ENCODE measurements at places on chromosomes 7 and 10.

- DNase-seq = no peak
These were observed 20.7 kb upstream of the PRF1 start for GRCh38 chr10:70622981-70623844.

- DNase-seq = no peak
These were observed 31.8 kb downstream of the CRHR2 start for GRCh38 chr7:30650421-30650808.

DNA sequence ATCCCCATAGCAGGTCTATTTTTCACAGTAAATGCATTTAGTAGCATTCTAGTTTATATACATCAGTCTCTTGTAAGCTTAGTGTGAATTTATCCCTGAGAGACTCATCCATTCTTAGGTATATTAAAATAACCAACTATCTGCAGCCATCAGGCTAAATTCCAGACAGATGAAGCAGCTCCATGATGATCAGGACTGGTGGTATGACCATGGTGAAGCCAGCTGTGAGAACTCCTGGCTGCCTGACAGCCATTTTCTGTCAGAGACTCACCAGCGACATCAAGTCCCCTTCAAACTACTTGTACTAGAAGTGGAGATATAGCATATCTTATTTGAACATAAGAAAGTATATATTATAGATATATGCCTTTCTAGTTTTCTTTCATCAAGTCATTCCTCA, 70.3 kb upstream of the GSDME start:
- DNase-seq = no peak

DNA sequence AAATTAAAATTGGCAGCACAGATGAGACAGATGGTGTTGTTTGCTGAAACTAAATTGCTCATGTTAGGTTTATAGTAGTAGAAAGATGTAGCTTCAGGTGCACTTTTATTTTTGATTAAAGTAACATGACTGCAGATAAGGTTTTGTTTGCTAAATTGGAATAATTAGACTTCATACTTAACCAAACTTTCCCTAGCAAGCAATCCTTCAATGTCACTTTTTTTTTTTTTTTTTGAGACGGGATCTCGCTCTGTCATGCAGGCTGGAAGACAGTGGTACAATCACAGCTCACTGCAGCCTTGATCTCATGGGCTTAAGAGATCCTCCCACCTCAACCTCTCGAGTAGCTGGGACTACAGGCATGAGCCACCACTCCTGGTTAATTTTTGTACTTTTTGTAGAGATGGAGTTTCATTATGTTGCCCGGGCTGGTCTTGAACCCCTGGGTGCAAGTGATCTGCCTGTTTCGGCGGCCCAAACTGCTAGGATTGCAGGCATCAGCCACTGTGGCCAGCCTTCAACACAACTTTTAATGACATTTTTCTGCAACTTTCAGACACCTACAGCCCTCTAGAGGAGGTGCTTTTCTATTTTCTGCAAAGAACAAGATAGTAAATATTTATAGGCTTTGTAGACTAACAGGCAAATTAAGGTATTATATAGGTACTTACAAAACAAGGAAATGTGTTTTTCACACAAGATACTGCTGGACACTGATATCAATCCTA, 84.8 kb upstream of the CCNY start:
- no peak for DNase-seq

DNA sequence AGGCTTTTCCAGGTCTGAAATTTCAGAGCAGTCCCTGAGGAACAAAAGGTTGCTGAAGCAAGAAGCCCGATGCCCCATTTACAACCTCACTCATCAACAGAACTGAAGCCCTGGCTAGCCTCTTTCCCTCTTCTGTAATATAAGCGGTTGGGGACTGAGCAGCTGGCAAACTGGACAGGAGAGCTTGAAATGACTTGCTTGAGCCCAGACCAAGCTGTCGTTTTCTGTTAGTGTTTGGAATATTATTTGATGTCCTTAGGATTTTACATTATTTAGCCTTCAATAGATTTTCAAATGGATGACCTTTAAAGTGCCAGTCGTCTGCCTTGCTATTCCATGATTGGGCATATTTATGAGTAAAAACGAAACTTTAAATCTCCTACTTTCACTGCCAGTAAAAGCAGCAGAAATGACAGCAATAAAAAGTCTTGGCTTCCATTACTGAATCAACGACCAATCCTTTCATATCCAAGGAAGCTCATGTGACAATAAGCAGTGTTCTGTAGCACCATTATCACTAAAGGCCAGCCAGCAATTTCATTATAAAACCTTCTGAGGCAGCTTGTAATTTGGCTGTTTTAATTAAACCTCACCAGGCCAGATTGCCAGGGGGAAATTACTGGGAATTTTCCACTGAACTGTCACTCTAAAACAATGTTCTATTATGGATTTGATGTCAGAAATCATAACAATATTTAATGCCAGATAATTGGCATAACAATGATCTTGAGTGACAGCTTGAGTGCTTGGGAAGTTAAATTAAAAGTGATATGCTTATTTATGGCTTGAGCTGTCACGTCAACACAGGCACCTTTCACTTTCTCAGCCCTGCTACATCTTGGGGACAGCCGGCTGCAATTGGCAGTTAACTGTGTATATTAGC, 85.9 kb downstream of the LSMEM1 start:
- DNase-seq = no peak

- DNase-seq = no peak
These were observed 1086.6 kb upstream of the SORCS1 start for GRCh38 chr10:108250936-108251620.

- DNase-seq = no peak
These were observed 31.6 kb upstream of the ETV1 start for GRCh38 chr7:14021069-14021468.

DNA sequence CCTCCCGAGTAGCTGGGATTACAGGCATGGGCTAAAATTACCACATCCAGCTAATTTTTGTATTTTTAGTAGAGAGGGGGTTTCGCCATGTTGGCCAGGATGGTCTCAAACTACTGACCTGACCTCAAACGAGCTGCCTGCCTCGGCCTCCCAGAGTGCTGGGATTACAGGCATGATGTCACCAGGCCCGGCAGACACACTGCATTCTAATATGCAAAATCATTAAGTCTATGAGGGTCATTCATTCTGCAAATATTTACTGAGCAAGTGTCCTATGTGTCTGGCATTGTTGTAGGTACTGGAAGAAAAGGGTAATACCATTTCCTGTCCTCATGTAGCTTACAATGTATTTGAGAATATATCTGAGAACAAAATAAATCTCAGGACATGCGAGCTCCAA, 2.7 kb downstream of the PUS7 start:
- no peak for DNase-seq

- no peak for DNase-seq
These were observed 76.4 kb downstream of the LYZL2 start for GRCh38 chr10:30553018-30553625.

- no peak for DNase-seq
These were observed 446.5 kb downstream of the INHBA start for GRCh38 chr7:41256186-41256945.

GRCh38 chr7:7895004-7895650, 73.5 kb upstream of the GLCCI1 start:
- no peak for DNase-seq

DNA sequence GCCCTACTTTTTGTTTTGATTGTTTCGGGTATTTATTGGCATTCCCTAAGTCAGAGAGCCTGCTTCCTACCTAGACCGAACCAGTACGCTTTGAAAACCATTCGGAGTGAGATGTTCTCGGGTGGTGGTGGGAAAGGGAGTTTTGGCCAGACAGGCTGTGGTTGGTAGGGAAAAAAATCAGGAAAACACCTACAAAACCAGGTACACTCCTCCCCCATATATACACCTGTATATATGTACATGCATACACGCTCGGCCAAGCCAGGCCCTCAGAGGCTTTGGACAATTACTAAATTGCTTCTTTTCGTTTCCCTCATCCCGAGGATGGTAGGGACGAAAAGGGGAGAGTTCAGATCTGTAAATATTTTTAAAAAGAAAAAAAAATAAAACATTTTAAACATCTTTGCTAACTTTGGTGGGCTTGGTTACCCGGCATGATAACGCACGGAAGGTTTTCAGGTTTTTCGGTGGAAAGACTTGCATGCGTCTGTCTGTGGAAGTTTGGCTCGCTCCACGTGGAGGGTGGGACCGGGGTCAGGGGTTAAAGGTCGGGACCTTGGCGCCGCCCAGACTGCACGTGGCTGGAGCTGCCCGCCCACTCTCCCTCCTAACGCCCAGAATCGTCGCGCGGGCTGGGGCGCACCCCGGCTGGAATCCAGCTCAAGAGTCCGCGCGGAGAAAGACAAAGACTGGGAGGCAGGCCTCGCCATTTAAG, 2.5 kb downstream of the HMX2 start:
- no peak for DNase-seq

- DNase-seq = no peak
These were observed 307.2 kb downstream of the HGF start for GRCh38 chr7:81462672-81463071.

- DNase-seq = no peak
These were observed 550.2 kb downstream of the GALNT17 start for GRCh38 chr7:71682181-71682580.

- no peak for DNase-seq
These were observed 25.1 kb upstream of the ZNF273 start for GRCh38 chr7:64877714-64878610.

DNA sequence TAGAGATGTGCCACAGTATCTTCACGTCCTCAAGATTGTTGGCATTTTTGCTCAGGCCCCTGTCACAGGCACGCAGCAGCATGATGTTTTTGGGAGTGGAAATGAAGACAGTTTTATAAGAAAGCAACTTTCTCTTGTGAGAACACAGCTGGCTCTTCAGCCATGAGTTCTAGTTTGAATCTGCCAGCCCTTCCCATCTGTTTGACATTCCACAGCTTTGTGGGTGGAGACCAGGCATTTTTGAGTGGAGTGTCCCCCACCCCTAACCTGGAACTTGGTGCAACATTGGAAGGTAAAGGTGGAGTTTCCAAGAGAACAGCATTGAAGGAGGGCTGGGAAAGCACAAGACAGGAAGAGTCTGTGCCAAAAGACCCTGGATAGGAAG, 253.1 kb upstream of the IGFBP3 start:
- no peak for DNase-seq

- no peak for DNase-seq
These were observed 30.6 kb upstream of the MYL10 start for GRCh38 chr7:101659706-101660105.

DNA sequence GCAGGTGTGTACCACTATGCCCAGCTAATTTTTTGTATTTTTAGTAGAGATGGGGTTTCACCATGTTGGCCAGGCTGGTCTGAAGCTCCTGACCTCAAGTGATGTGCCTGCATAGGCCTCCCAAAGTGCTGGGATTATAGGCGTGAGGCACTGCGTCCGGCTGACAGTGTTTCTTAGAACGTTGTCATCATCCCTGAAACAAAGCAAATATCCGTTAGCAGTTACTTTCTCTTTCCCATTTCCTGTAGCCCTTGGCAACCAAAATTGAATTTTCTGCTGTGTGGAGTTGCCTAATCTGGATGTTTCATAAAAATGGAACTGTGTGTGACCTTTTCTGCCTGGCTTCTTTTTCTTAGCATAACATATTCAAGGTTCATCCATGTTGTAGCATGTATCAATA, 22.4 kb downstream of the ZNF33A start:
- no peak for DNase-seq

DNA sequence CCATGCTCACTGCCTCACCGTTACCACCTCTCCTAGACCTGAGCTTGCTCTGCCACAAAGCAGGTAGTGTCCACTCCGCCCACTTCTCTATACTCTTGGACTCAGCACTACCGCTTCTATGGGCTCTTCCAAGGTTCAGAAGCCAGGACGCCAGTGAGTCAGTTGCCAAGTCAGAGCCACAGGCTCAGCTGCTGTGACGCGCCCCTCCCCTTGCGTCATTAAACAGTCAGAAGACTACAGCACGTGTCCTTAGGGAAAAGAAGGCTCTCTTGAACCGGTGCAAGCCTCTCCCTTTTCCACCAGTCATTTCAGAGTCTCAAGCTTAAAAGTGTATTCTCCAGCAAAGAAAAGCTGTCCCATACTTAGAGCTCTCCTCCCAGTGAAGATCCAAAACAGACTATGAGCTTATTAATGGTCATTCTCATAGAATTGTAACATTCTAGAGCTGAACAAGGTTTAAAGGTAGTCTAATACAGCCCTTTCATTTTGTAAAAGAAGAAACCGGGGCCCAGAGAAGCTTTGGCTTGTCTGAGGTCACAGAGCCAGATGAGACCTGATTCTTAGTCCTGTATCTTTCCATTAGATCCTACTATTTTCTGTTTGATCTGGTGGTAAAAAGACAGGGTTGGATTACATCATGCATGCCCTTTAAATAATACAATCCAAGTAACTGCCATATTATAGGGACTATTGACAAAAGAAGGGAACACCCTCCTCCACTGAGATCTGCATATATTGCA, 40.9 kb upstream of the MET start:
- no peak for DNase-seq

- no peak for DNase-seq
These were observed 34.3 kb upstream of the ICA1 start for GRCh38 chr7:8296362-8296659.

DNA sequence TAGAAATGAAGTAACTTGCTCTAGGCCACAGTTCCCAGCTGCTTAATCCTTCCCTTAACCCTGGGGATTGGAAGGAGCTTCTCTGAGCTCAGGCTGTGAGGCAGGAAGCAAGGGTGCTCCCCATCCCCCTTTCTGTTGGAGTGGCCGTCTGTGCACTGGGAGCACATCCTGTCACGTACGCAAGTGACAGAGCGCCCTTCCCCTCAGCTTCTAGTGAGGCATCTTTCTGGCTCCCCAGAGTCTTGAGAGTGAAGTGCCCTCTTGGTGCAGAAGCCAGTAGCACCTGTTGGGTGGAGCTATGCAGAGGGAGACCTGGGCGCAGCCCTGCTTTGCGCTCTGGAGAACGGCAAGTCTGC, 47.8 kb downstream of the SHH start:
- peak; percentile 73 for DNase-seq

GRCh38 chr7:151723321-151723720, 153.6 kb downstream of the PRKAG2 start:
- DNase-seq = no peak

DNA sequence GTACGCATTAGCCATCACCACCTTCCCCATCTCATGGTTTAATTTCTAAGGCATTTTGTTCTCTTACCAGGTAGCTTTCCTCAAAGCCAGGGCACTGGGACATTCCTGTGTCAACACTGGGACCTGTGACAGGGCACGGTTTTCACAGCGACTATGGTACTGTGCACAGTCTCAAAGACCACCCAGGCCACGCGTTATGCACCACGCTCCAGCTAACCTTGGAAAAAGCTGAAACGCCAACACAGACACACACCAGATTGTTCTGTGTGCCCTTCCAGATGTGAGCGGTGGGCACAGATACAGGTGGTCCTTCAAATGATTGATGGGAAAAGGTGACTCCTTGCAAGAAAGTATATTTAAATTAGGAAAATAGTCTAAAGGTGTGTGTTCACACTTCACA, 337.3 kb downstream of the WDR37 start:
- DNase-seq = no peak

- DNase-seq = no peak
These were observed 227.8 kb downstream of the DNAJB6 start for GRCh38 chr7:157564517-157565177.

- no peak for DNase-seq
These were observed 11.0 kb downstream of the ZMIZ1 start for GRCh38 chr10:79079490-79080355.

DNA sequence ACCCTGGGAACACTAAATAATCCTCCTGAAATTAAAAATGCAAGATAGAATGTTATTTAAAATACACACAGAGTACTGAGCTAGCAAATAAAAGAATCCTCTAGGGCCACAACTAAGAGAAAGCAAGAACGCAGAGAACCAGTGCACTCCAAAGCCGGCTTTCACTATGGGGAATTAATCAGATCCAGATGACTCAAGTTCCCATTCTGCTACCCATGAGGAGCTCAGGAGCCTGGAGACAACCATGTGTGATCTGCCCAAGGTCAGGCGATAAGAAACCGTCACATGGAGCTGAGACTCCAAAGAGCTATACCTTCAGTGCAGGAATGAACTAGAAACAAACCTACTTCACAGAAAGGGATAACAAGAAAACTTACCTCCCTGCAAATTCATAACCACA, 19.5 kb upstream of the CYREN start:
- DNase-seq = no peak
